Activated CD8-positive, alpha-beta memory T cell treated with anti-CD3 and anti-CD28 coated beads for 36 hours (primary cell): ENCODE measurements at places on chromosomes 7 and 10. TPM values are rescaled to one million over a fixed set of nuclear protein-coding genes. Genes with fewer than 3 reads are reported as not detected.

The EVX1 gene
- not detected for total RNA-seq

The HOGA1 gene
- not detected for total RNA-seq

The NUTM2D gene
- 1.5 TPM for total RNA-seq

The RAB11FIP2 gene
- total RNA-seq: 9.1 TPM

The OPALIN gene
- not detected for total RNA-seq

The CPEB3 gene
- total RNA-seq: 2.1 TPM

The NPC1L1 gene
- total RNA-seq: not detected

The TAF3 gene
- total RNA-seq: 20.3 TPM

The HOXA9 gene
- total RNA-seq: not detected

The HTRA1 gene
- total RNA-seq: not detected

The SUN3 gene
- not detected for total RNA-seq

The GPR22 gene
- total RNA-seq: not detected

The AOC1 gene
- total RNA-seq: not detected

The MMP21 gene
- not detected for total RNA-seq

The TMEM196 gene
- not detected for total RNA-seq

The XRCC2 gene
- total RNA-seq: 20.2 TPM

The SYT15 gene
- total RNA-seq: 0.63 TPM
